ENCODE measurements at places on chromosomes 12 and 14. TPM values are rescaled to one million over a fixed set of nuclear protein-coding genes. Genes with fewer than 3 reads are reported as not detected.

Gene CIROP
- not detected for polyA plus RNA-seq

Gene ABHD12B
- polyA plus RNA-seq, result not detected

Gene MMP19
- polyA plus RNA-seq, result not detected

Gene MGP
- not detected for polyA plus RNA-seq

Gene CHST11
- 56.4 TPM for polyA plus RNA-seq

Gene KRT79
- not detected for polyA plus RNA-seq

Gene KRT78
- not detected for polyA plus RNA-seq

Gene LRRC10
- polyA plus RNA-seq, result not detected

Data from naive B cell (primary cell).